ENCODE measurements at places on chromosomes 3 and 15.

GRCh38 chr3:17140670-17141505, 256.1 kb downstream of the PLCL2 start:
- peak; percentile 27 for DNase-seq

DNA sequence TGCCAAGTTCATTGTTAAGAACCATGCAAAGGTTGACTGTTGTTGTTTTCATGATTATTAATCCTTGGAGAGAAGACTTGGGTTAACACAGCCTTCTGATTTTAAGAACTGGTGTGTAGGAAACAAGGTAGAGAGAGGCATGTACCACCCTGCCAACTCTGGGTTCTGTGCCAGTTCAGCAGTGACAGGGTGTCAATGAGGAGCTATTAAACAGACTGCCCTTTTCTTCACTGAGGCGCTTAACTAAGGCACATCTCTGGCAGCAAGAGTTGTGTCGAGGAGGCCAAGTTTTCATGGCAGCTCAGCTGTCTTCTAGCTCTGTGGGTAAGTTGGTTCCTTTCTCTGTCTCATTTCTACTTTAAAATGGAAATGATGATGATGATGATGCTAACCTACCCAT, 117.6 kb downstream of the FEZF2 start:
- DNase-seq = no peak

DNA sequence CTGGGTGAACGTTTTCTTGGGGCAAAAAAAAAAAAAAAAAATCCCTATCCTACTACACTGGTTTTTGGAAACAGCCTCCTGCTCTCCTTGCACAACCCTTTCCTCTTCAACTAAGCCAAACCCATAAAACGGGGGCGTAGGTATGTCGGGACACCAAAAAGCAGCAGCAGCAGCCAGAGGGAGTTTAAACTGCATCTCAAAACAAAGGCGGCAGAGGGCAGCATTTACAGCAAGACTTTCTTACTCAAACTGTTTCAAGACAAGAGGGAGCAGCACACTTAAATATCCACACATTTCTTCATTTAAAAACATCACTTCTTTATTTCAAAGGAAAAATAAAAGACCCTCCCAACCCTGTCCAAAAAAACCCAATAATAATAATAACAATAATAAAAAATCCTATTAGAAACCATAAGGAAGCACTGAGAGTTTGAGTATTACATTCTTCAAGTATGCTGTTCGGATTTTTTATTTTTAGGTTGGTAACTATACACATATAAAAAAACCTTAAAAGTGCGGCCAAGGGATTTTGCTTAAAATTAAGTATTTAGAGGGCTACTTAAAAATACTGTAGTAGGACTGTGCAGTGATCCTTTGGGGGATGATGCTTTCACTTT, 43.9 kb upstream of the PLXND1 start:
- DNase-seq = peak; percentile 71

- no peak for DNase-seq
These were observed 120.7 kb downstream of the NSUN3 start for GRCh38 chr3:94183551-94183950.
